ENCODE measurements at places on chromosomes 16 and 17.

- DNase-seq: no peak
Observed at GRCh38 chr17:15966879-15967248, 21.9 kb downstream of the ADORA2B start.

- peak; percentile 1 for DNase-seq
Observed at GRCh38 chr17:48993951-48994350, 3.2 kb upstream of the IGF2BP1 start.

- no peak for DNase-seq
Observed at GRCh38 chr17:80367503-80367902, 47.5 kb upstream of the ENDOV start.

DNA sequence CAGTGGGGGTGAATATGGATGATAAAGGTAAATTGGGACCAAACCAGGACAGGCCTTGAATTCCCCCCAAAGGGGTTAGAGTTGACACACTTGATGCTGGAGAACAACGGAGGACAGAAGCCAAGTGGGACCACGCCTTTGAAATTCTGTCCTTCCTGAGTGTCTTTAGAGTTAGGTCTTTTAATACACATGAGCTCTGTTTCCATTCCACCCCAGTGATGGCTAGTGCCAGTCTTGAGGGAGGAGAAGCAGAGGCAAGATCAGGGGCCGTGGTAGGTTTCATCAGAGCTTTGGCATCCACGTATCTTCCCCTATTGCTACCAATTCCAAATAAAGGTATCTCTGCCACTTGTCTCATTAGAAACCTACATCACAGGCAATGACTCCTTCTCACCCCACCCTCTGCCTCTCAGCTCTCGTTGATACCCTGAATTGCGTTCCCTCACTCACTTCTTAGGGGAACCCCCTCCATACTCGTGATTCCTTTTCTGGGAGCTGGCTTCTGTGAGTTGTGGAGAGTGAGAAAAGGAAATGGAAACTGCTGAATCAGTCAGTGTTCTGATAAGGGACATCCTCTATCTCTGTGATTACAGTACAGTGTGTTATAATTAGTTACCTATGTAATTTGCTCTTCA is 2.4 kb upstream of the CCL3L1 start:
- peak; percentile 72 for DNase-seq

DNA sequence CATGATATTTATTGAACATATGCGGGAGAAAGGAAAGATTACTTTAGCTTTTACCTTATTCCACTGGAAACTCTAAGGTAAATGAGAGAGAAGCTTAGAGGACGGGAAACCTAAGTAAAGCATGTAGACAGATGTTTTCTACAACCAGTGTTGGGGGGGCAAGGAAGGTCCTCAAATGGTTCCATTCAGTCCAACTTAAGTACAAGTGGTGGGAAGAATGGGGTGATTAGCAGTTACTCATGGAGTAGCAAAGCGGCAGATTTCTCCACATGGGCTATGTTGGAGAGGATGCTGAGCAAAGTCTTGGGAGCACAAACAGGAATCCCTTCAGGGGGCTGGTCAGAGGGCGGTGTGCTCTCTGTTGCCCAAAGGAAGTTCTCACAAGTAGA is 78.6 kb downstream of the YPEL2 start:
- no peak for DNase-seq

GRCh38 chr17:57670769-57671569 is 74.1 kb downstream of the CCDC182 start:
- no peak for DNase-seq

GRCh38 chr17:47694581-47695428 is 844 bp downstream of the TBKBP1 start:
- no peak for DNase-seq

DNA sequence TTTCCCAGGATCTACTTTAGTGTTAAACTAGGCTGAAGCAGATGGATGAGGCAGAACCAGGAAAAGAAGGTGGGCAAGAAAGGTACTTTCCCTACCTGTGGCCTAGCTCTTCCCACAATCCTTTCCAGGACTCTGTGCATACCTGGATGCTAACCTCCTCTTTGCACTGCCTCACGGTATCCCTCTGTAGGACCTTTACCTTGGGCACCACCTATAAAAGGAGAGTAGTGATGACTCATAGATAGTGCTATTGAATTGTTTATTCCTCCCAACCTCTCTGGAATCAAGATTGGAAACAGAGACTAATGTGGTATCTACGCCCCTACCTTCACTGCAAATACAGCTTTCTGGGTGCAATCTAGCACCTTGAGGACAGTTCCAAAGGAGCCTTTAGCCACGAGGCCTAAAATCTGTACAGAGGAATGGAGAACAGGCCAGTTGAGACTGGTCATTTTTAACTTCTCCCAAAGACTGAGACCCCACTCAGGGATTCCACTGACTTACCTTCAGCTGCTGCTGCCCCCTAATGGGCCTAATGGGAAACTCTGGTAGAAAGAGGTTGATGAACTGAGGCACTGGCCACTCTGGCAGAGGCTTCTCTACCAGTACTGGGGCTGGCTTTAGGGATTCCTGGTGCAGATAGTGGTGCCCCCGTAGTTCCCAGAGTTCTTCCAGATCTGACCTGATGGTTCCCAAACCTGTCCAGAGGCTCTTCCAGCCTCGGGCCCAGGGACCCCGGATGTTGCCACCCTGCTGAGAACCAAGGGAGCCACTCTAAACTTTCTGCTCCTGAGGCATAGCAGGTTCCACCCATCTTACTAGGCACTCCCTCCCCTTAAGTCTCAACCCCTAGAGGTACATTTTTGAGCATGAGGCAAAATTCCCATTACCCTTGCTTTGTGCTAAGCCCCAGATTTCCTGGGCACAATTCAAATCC is 781 bp downstream of the RSKR start:
- DNase-seq: peak; percentile 50

DNA sequence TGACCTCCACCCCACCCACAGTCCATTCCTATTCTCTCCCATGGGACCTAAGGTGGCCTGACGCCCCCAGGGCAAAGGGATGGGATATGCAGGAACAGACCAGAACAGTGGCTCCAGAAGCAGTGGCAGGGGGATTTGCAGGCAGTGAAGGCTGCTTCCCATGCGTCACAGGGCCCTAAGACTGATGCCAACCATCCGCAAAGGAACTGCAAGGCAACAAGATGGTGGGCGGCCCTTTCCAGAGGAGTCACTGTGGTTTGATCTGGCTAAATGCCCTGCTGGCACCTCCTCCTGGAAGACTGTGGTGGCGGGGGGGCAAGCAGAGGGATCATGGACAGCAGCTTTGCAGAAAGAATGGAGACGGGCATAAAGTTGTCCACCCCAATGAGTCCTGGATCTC is 4.4 kb upstream of the SLC39A11 start:
- DNase-seq: no peak

DNA sequence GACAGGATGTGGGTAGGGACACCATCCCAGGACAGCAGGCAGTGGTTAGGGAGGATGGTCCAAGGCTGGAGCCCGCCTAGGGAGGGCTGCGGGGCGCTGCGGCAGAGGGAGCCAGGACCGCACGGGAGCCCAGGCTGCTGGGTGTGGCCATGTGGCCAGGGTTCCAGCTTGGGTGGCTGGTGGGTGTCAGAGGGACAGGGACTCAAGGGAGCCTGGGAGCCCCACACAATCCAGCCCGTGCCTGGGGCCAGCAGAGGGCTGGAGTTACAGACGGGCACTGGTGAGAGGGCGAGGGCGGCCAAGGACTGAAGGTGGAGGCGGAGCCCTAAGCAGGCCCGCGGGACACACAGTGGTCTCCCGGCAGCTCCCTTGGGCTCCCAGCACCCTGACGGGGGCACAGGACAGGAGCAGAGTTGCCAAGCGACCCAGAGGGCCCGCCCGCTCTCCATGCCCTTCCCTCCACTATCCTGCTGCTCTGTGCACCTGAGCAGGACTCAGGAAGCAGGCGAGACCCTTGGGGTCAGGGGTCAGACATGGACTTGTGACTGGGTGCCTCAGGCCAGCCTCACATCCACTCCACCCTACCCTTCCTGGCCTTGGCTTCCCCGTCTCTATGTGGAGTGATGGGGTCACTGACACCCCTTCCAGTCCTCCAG is 7.1 kb downstream of the MRPL28 start:
- DNase-seq: peak; percentile 41

GRCh38 chr17:6599364-6599763 is 41.1 kb downstream of the KIAA0753 start:
- DNase-seq: no peak

- no peak for DNase-seq
Observed at GRCh38 chr16:7731141-7731540, 398.5 kb downstream of the RBFOX1 start.

DNA sequence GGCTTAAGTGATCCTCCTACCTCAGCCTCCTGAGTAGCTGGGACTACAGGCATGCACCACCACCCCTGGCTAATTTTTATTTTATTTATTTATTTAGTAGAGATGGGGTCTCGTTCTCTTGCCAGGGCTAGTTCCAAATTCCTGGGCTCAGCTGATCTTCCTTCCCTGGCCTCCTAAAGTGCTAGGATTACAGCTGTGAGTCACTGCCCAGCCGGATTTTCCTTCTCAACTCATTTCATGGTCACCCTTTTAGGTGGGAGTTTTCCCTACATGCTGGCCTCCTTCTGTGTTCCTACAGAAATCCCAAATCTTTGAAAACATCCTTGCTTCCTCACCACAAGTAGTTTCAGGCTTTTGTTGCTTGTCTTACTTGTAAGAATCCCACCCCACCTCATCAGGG is 102.1 kb upstream of the SIAH1 start:
- DNase-seq: no peak

DNA sequence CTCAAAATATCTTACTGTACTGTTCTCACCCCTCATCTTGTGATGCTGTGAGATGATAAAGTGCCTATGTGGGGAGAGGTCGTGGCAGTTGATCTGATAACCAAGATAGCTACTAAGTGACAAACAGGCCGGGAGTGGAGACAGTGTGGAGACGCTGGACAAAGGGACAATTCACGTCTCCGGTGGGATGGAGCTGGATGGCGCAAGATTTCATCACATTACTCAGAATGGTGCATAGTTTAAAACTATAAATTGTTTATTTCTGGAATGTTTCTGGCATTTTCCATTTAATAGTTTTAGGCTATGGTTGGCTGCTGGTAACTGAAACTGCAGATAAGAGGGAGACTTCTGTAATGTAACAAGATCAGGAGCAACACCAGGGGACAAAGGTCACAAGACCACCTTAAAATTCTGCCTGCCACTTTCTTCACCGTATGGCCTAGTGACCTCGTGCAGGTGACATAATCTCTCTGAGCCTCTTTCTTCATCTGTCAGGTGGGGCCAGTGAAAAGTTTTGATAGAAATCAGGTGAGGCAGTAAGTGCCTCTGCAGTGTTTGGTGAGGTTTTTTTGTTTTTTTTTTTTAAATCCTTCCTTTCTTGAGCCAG is 54.4 kb upstream of the LGALS9 start:
- no peak for DNase-seq

GRCh38 chr16:24858219-24859041 is 12.7 kb downstream of the SLC5A11 start:
- peak; percentile 62 for DNase-seq

DNA sequence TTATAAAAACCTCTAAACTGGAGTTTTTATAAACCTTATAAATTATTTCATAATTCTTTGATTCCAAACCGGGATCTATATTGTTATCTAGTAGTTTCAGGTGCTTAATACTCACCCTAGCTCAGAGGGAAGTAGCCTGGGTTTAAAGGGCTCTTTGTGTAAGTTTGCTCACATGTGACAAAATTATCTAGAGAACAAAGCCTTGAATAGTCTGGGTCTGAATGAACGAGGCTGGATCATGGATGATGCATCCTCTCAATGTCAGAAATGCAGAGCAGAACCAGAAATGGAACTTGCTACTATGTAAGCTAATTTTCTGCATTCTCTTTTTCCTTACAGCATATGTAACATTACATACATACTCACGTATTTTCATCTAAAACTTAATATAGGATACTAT is 103.9 kb upstream of the NETO2 start:
- DNase-seq: no peak

GRCh38 chr17:80281516-80281915 is 20.9 kb downstream of the RNF213 start:
- no peak for DNase-seq

- DNase-seq: no peak
Observed at GRCh38 chr16:71569621-71570020, 7.3 kb downstream of the TAT start.

- peak; percentile 59 for DNase-seq
Observed at GRCh38 chr16:71883168-71883848, 674 bp downstream of the ZNF821 start.

GRCh38 chr17:40556198-40556661 is 9.0 kb downstream of the CCR7 start:
- no peak for DNase-seq

GRCh38 chr17:59469786-59470485 is 95.5 kb upstream of the DHX40 start:
- DNase-seq: peak; percentile 1

DNA sequence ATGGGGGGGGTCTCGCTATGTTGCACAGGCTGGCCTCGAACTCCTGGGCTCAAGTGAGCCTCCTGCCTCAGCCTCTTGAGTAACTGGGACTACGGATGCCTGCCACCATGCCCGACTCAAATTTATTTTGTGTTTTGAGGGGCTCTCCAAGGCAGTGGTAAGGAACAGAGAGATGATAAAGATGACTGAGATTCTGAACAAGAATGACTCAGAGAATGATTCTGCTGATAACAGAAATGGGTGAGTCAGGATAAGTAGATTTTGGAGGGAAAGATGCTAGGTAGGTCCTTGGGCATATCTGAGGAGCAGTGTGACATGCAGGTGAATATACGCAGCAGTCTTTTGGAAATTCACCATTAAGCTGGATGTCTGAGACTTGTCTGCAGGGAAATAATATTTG is 2.6 kb downstream of the TMEM220 start:
- no peak for DNase-seq

DNA sequence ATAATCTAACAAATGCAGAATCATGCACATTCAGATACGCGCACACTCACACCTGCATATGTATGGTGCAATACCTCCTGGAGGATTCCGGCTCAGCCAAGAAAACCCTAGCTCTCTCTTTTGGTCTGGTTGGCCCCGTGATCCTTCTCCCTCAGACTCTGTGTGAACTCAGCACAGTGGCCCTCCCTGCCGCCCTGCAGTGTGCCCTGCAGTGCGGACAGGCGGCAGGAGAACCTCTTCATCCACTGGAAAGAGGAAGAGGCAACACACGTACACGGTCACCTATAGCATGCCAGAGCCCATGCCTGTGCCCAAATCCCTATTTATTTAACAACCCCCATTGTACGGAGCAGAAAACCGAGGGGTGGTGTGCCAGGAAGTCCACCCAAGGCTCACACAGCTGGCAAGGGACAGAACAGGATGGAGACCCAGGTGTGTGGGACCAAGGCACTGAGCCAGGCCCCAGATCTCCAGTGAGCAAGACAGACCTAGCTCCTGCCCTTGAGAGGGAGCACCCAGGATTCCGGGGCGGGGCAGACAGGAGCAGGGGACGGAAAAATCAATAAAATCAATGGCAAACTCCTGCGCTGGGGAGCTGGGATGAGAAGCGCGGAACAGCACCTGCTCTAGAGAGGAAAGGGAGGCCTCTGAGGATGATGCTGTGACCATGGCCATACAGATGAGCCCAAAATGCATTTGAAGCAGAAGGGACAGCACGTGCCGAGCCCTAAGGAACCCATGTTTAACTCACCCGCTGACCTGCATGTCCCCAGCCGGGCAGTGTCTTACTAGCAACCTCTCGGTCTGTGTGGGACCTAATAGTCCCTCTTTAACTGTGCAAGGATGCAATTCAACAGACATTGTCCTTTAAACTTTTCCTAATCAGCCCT is 54.7 kb upstream of the CIBAR2 start:
- DNase-seq: no peak

Measured in activated CD8-positive, alpha-beta memory T cell treated with anti-CD3 and anti-CD28 coated beads, Interleukin-2, amount 10 ng/mL, durations not matched to agents 7 days and 5 days (primary cell).